ENCODE measurements at places on chromosomes 2 and 18. TPM values are rescaled to one million over a fixed set of nuclear protein-coding genes. Genes with fewer than 3 reads are reported as not detected.
A peak's percentile ranks its signal among the peaks of the same experiment; 100 is the strongest.

GRCh38 chr18:49922228-49922627 lies 108.9 kb upstream of the ACAA2 start:
- H3K27me3 ChIP-seq, result peaks cover 4% of the 10 kb centered on the region
- H3K4me1 ChIP-seq, result no peaks in the 10 kb centered on the region
- DNase-seq, result no peak

DNA sequence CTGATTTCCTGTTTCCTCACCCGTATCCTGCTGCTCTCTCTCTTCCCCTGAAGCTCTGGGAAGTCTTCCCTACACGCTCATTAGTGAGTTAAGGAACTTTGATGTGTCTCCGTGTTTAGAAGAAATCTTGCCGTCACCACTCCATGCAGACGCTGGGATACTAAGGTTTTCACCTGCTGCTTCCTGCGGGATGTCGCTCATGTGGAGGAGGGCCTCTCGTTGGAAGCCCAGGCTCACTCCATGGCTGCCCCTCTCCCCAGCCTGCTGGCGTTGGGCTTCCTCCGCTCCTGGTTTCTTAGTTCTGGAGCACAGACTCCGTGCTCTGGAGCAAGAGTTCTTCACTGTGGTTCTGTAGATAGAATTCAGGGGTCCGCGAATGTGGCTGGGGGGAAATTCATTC lies 326.3 kb downstream of the GBX2 start:
- DNase-seq, result no peak
- H3K27ac ChIP-seq, result no peak overlapping the region
- no peaks in the 10 kb centered on the region for H3K36me3 ChIP-seq
- H3K4me3 ChIP-seq, result no peak overlapping the region
- no peaks in the 10 kb centered on the region for H3K4me1 ChIP-seq

DNA sequence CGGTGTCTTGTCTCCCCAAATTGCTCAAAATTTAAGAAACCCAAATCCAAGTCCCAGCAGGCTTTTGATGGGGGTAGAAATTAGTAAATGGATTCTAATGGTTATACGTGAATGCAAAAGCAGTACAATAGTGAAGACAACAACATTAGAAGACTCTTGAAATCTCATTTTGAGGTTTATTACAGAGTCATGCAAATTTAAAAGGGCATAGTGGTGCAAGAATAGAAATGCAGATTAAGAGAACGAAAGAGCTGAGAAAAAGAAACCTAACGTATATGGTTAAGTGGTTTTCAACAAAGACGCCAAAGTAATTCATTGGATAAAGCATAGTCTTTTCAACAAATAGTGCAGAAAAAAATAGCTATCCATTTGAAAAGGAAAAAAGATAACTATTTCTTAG lies 33.2 kb upstream of the CXXC1 start:
- H3K36me3 ChIP-seq, result no peaks in the 10 kb centered on the region
- H3K27ac ChIP-seq, result no peak overlapping the region
- DNase-seq, result no peak
- H3K4me1 ChIP-seq, result no peaks in the 10 kb centered on the region

DNA sequence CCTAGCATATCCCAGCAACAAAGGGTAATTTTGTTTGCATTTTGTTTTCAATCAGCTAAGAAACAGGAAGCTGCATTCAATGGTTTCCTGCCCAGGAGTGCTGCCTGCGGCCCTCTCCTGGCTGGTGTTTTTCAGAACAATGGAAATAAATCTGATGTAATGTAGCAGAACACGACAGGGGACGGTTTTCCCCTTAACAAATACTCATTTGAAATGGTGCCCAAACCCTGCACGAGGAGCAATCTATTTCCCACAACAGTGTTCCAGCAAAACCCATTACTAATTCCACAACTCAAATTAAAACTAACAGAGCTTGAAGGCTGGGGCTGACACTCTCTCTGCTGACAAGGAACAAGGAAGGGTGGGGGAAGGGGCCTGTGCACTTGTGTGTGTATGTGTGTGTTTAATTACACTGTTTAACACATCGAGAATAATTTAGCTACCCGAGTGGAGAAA lies 8.7 kb downstream of the CAPN13 start:
- H3K27ac ChIP-seq, result no peak overlapping the region
- no peaks in the 10 kb centered on the region for H3K36me3 ChIP-seq
- H3K4me3 ChIP-seq, result no peak overlapping the region
- no peak for DNase-seq
- H3K4me1 ChIP-seq, result no peaks in the 10 kb centered on the region

DNA sequence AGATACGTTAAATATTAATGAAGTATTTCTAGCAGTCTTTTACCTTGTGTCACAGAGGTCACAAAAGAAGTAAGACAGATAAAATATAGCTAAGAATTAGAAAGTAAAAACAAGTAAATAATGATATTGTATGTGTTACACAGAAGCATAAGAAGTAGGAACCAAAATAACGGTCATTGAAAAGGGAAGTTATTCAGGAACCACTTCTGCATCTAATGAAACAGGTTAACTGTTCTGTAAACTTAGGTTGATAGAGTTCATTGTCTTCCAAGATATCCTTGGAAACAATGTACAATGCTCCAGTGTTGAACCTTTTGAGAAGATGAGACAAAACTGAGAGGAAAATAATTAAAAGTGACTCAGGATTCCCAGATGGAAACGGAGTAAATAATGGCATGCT lies 57.1 kb upstream of the CD302 start:
- H3K4me1 ChIP-seq, result no peaks in the 10 kb centered on the region
- no peak overlapping the region for H3K4me3 ChIP-seq
- no peak for DNase-seq
- no peaks in the 10 kb centered on the region for H3K36me3 ChIP-seq
- H3K27me3 ChIP-seq, result no peaks in the 10 kb centered on the region

DNA sequence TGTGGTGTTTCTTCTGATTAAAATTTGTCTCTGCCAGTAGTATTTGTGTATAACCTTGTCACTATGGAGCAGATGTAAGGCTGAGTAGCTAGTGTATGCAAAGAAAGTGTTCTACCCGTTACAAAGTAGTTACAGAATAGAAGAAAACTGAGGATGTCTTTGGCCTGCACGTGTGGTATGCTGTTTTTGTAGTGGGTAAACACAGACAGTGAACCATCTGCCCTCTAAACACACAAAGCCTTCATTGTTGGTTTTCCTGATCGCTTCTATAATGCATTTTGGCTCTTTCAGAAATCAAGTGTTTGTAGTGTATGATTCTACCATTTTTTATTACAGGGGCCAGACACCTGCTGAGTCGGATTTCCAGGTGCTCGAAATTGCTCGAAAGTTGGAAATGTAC lies 61.5 kb downstream of the FARP2 start:
- no peak overlapping the region for H3K27ac ChIP-seq
- no peak for DNase-seq
- H3K27me3 ChIP-seq, result no peaks in the 10 kb centered on the region

DNA sequence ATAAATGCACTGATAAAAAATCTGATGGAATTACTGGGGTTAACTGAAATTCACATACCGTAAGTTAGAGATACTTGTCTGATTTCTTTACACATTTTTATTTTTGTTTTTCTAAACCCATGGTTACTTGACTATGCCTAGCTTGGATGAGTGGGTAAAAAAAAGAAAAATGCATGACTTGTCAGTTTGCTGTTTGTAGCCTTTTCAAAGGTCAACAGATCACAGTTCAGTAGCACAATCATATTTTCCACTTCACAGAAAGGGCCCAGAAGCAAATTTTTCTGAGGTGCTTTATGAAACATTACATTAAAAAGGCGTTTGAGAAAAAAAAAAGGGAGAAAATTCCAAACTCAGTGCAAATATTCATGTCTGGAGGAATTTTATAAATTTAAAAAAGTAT lies 16.4 kb downstream of the SLC16A14 start:
- DNase-seq, result no peak
- no peaks in the 10 kb centered on the region for H3K36me3 ChIP-seq
- no peaks in the 10 kb centered on the region for H3K27me3 ChIP-seq
- H3K4me3 ChIP-seq, result no peak overlapping the region
- H3K27ac ChIP-seq, result no peak overlapping the region

DNA sequence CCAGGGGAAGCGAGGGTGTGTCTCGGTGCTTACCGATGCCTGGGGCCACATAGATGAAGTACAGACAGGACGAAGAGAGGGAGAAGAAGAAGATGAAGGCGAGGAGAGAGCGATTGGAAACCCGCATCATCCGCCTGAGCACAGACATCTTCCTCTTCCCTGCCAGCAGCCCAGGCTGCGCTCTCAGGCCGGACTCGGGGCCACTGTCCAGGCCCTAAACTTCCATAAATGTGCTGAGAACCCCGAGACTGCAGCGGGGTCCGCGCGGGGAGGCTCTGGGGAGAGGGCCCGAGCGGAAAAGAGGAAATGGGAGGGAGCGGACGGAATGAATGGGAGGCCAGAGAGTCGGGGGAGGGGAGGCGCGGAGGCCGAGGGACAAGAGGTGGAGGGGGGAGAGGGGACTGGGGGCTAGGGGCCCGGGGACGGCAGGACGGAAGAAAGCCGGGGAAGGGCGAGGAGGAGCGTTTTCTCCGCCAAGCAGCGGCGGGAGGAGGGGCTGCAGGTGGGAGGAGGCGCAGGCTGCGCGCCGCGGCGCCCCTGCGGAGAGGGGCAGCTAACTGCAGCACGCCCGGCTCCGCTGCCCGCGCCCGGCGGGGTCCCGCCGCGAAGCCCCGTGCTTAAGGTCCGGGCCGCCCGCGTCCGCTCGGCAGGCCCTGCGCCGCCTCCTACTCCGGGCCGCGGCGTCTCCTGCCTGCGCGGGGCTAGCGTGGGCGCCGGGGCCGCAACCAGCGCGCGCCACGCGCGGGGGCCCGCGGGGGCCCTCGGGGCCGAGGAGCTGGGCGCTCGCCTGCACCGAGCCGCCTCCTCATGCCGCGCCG lies at the start of gene B4GALT6:
TSS of gene B4GALT6 (minus strand) at position 303 of the 818 bp plus-strand sequence. CDS start at position 148, 155 bp downstream.
- peak; percentile 33 for DNase-seq
- peak within 1 kb of the TSS; percentile 88 for H3K27ac ChIP-seq
- peak within 1 kb of the TSS; percentile 46 for H3K4me3 ChIP-seq
- H3K27me3 ChIP-seq, result no peaks in the 10 kb centered on the region
- no peaks in the 10 kb centered on the region for H3K36me3 ChIP-seq
- H3K4me1 ChIP-seq, result no peaks in the 10 kb centered on the region

GRCh38 chr2:165434865-165435496 lies 34.5 kb upstream of the CSRNP3 start:
- no peak overlapping the region for H3K4me3 ChIP-seq
- no peak for DNase-seq
- H3K4me1 ChIP-seq, result no peaks in the 10 kb centered on the region
- H3K27me3 ChIP-seq, result no peaks in the 10 kb centered on the region

UGT1A10 gene
- total RNA-seq, result 54.2 TPM

DNA sequence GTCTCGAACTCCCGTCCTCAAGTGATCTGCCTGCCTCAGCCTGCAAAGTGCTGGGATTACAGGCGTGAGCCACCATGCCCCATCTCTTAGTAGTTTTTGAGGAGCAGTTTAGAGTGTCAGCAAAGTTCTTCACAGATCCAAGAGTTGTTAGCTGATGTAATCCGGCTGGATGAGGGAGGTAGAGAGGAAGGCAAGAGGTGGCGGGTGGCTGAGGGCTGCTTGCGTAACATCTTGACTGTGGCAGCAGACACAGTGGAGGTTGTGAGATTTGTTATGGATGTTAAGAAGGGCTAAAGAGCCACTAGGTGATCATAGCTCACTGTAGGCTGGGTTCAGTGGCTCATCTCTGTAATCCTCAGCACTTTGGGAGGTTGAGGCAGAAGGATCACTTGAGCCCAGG lies 19.5 kb upstream of the FAM136A start:
- H3K27me3 ChIP-seq, result no peaks in the 10 kb centered on the region
- no peaks in the 10 kb centered on the region for H3K36me3 ChIP-seq
- no peak overlapping the region for H3K4me3 ChIP-seq
- DNase-seq, result no peak
- H3K4me1 ChIP-seq, result no peaks in the 10 kb centered on the region
- no peak overlapping the region for H3K27ac ChIP-seq

AOX1 gene
- total RNA-seq, result 28.1 TPM

DNA sequence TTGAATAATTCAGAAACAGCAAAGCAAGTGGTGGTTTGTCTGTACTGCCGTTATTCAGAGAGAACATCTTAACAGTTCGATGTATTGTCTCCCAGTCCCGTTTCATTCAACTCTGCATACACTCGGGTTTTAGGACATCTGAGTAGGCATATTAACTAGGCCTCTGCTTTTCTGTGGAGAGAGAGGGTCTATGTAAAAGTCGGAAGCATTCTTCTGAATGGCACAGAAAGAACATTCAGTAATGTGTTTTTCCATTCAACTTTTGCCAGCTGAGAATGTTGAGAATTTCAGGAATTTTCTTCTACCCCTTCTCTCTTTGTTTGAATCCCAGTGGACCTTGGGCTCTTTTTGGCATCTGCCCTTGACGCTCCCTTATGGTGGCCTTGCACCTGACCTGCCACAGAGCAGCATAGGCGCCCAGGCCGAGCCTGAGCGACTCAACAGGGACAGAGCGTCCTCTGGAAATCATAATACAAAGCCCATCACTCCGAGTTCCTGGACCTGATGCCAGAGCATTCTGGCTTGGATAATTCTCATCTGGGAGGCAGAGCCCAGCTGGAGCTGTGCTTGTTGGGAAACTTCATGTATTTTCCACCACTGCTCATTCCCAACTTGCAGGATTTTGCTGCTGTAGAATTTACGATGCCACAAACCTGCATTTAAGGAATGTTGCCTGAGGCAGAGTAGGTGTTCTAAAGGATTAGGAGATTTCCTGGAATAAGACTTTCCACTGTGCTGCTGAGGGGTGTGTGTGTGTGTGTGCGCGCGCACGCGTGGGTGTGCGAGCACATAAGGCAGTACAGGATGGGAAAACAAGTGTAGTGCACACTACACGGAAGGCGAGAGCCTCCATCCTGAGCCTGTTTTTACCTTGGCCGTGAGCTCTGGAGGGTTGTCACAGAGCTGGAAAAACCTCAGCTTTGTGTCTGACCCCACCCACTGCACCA lies 77.2 kb upstream of the TXNDC2 start:
- H3K27ac ChIP-seq, result peak overlapping the region; percentile 50
- peaks cover 3% of the 10 kb centered on the region for H3K4me1 ChIP-seq
- H3K27me3 ChIP-seq, result no peaks in the 10 kb centered on the region
- H3K36me3 ChIP-seq, result no peaks in the 10 kb centered on the region

- no peak overlapping the region for H3K4me3 ChIP-seq
- H3K4me1 ChIP-seq, result no peaks in the 10 kb centered on the region
- no peak overlapping the region for H3K27ac ChIP-seq
- no peaks in the 10 kb centered on the region for H3K27me3 ChIP-seq
- H3K36me3 ChIP-seq, result no peaks in the 10 kb centered on the region
Measured at GRCh38 chr2:137020452-137021196, 255.3 kb downstream of the THSD7B start.

GRCh38 chr2:229635371-229635680 lies 79.0 kb downstream of the DNER start:
- no peaks in the 10 kb centered on the region for H3K4me1 ChIP-seq
- no peak overlapping the region for H3K27ac ChIP-seq
- no peaks in the 10 kb centered on the region for H3K36me3 ChIP-seq
- H3K4me3 ChIP-seq, result no peak overlapping the region

IL36B gene
- total RNA-seq, result not detected

- H3K27ac ChIP-seq, result peak overlapping the region; percentile 92
- H3K4me1 ChIP-seq, result peaks cover 29% of the 10 kb centered on the region
- peak; percentile 99 for DNase-seq
- H3K36me3 ChIP-seq, result no peaks in the 10 kb centered on the region
Measured at GRCh38 chr2:64750817-64751285, 97.1 kb upstream of the SERTAD2 start.

DNA sequence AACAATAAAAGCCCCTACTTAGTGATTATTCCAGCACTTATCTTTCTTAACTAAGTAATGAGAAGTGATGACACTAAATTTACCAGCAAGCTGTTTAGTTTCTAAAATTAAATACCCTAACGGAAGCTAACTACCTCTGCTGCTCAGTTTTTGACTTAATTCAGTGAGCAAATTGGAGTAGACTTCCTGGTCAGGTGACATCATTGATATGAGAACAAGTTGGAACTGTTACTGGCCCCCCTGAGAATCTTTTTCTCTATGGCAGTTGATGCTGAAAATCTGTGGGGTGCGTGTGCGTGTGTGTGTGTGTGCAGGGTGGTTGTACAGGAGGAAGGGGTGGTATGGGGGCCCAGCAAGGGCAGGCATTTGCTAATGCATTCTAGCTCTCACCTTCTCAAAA lies 35.5 kb upstream of the BMP10 start:
- no peak overlapping the region for H3K27ac ChIP-seq
- H3K27me3 ChIP-seq, result no peaks in the 10 kb centered on the region
- peaks cover 12% of the 10 kb centered on the region for H3K4me1 ChIP-seq
- H3K36me3 ChIP-seq, result no peaks in the 10 kb centered on the region
- no peak for DNase-seq

All from transverse colon (tissue), 4 donors.